Nucleus accumbens (tissue), 56 donors: ENCODE measurements at places on chromosomes 12 and 14.

DNA sequence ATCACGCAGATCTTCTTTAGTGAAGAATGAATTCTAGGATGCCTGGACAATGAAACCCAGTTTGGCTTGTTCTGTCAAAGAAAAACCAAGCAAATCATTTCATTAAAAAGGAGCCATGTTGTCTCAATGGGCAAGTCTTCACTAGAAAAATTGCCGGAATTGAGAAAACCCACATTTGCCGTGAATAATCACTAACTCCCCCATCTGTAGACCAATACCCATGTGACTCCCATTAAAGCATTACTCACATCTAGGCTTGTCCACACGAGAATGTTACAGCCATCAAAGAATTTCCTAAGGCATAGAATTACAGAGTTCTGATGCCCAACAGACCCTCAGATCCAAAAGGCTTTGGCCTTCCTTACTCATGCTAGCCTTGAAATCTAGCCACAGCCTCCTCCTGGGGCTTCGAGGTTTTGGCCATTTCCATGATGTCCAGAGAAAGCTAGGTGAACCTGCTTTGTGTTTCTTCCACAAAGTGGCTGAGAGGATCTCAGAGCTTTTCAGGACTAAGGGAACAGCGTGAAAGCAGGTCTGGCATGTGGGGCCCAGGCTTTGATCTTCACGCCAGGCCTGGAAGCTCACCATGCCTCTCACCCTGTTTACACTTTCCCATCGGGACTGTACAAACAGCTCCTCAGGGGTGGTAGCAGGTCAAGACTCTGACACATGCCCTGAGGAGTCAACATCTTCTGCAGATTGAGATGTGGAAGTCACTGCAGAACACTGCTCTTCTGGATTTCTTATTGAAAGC is 12.1 kb downstream of the SLC7A8 start:
- no peak for DNase-seq

- DNase-seq, result no peak
These were observed 110.6 kb upstream of the AMIGO2 start for GRCh38 chr12:47190271-47190750.

DNA sequence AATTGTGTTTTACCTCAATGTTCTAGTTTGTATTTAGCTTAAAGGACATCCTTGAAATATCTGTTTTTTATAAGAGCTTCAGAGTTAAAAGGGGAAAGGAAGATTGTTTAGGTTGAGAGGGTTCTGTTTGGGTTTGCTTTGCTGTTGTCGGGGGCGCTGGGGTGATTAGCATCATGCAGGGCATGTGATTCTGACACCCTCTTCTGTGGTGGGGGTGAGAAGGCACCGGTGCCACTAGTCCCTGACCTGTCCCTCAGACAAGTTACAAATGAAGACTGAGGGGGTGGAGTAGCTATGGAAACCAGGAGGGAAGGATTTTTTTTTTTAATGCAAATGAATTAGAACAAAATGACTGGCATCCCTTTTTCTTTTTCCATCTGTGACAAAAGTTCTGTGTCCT is 291.3 kb downstream of the RPAP3 start:
- DNase-seq, result no peak

- DNase-seq, result peak; percentile 16
These were observed 42.0 kb upstream of the GPR68 start for GRCh38 chr14:91286530-91286937.

- DNase-seq, result no peak
These were observed 17.2 kb downstream of the PSMC1 start for GRCh38 chr14:90273532-90273931.

DNA sequence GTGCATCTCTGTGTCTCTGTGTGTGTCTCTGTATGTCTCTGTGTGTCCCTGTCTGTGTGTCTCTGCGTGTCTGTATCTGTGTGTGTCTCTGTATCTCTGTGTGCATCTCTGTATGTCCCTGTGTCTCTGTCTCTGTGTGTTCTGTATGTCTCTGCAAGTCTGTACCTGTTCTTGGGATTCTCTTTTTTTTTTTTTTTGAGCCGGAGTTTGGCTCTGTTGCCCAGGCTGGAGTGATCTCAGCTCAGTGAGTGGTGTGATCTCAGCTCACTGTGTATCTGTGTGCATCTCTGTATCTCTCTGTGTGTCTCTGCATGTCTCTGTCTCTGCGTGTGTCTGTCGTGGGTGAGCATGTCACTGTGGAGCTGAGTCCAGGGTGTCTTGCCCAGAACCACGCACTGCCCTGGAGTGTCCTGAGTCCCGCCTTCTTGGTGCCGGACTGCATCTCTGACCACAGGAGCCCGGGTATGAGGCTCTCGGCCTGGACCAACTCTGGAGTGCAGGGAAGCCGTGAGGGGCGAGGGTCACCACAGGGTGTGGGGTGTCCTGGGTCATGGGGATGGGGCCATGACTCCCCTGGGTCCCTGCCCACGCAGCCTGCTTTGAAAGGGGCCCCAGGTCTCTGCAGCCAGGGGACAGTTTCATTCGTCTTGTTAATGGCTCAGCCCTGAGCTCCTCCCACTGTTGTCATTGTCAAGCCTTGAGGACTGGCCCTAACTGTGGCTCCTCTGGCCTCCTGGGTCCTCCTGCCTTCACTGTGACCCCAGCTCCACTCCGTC is 11.8 kb downstream of the MYL2 start:
- DNase-seq, result no peak

- no peak for DNase-seq
These were observed 116.0 kb upstream of the FLRT2 start for GRCh38 chr14:85413836-85414526.

GRCh38 chr12:32343496-32343895 is 55.9 kb upstream of the FGD4 start:
- no peak for DNase-seq

DNA sequence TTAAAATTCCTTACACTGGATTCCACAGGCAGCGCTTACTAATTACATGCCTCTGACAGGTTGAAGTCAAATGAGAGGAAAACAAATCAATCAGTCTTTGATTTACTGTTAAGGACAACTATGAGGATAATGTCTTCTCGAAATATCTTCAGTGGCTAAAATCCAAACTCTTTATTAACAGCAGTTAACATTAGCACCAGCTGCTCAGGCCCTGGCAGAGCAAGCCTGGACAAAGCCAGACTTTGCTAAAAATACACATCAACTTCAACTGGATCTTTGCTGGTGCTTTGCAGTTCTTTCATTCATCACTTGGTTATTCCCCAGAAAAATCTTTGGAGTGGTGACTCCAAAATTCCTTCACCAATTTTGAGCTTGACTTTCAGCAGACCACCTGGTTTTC is 98.7 kb downstream of the HECTD4 start:
- DNase-seq, result no peak

DNA sequence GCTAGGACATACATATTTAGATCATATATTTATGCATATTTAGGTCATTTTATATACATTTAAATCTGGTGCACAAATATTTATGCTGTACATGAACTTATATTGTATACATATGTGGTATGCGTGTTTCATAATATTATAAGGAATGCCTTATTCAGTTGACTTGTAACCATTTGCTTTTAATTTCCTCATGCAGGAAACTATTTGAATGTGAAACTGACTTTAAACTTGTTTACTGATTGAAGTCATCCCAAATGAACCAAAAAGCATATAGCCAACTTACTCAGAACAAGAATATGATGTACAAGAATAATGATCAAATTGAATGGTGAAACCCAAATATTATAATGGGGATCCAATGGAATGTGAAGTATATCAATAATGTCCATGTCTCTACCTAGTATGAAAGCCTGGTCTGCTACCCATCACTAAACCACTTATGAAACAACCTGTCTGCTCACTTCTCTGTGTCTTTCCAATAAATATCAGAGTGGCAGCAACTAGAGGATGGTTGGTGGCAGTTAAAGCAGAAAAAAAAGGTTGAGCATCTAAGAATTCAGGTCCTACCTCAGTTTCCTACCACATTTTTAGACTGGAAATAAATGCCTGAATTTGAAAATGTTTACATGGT is 38.3 kb downstream of the RPS6KA5 start:
- DNase-seq, result no peak

DNA sequence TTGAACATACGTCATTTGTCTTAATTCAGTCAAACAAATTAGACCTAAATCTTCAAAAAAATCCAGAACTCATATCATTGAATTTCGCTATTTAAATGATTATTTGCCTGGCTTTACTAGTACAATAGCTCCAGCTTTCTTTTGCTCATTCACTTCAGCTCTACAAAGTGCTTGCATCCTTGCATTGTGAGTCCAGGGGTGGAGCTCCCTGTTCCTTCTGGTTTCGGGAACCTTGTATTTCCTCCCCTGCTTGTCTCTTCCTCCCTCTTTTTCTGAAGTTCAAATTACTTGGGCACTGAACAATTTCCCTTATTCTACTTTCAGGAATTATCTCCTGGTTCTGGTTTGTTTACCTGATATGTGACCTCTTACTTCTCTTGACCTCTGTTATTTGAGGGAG is 58.1 kb upstream of the KITLG start:
- no peak for DNase-seq

DNA sequence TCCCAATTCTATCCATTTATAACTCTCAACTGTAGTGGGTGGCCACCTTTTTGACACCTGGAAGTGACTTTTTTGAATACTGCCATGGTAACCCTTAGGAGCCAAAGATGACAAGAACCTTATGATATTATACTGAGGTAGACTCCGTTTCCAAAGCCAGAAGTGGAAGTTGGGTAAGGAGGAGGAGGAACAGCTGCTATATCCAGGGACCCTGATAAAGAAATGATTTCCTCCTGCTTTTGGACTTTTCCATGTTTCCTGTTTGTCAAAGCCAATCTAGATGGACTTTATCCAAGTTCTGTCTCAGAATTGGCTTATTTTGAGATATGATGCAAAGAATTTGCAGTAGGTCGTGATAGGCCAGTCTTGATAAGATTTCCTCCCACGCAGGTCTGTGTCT is 14.3 kb downstream of the TRIM9 start:
- DNase-seq, result no peak

DNA sequence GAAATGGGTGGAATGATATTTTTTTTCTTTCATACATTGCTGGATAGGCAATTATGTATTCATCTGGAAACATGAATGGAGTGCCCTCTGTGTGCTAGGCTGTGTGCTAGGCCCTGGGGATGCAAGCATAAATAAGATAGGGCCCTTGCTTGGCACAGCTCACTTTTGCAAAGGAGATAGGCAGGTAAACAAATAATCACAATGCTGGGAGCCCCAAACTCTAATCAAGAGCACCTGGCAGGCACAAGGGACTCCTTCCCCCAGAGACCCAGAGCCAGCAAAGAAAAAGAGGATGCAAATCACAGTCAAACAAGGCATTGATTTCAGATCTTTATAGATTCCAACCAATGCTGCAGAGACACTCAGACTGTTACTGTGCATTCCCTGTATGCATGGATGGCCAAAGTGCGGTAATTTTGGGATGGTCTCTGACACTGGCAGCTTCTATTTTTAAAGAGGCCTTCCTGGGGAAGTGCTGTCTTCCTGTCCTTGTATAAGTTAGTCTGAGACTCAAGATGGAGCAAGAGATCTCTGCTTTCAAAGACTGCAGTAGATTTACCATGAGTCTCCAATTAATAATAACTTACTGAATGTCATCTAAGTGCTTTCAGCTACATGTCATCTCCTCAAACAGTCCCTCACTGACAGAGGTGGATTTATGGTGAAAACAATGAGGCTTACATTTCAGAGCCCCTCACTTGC is 45.1 kb upstream of the CPM start:
- no peak for DNase-seq

GRCh38 chr12:12358528-12358927 is 1.6 kb downstream of the BORCS5 start:
- DNase-seq, result no peak

DNA sequence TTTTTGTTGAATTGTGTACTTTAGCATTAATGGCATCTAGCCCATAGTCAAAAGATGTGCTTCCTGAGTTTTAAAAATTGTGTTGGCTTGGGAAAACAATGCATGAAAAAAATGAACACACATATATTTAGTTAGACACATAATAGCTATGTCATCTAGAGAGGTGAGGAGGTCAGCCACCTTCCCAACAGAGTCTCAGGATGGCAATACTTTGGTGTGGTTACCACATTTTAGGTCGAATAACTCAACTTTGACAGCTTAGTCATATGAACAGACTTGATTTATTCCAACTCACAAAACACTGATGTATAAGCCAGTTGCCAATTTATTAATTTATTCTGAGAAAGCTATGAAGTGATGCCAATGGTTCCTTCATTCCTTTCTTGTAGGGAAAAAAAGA is 114.0 kb downstream of the ETNK1 start:
- no peak for DNase-seq

DNA sequence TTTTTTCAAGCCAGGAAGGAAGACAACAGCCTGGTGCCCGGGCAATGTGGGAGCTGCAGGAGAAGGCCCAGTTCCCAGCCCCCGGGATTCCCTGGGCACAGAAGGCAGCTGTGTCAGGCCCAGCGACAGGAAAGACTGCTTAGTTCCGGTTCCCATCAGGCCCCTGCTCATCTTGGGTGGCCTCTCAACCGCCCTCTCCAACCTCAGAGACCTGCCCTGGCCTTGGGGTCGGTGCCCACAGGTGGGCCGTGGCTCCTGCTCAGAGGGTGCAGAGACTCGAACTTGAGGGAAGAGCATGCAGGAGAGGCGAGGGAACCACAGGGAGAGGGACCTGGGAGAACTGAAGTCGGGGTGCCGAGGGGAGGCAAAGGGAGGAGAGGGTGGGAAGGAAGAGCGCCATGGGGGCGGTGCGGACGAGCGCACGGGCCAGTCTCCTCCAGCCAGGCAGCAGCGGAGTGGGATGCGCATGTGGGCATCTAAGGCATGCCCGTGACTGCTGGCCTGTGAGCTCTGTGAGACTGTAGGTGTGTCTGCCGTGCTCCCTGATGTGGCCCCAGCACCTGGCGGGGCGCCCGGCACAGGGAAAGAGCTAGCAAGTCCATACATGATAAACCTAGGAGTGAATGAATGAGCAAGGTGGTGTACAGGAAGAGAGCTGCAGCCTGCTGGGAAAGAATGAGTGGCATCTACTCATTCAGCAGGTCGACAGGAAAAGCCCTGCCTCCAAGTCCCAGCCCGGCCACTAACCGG is 42.7 kb downstream of the SSH1 start:
- no peak for DNase-seq

DNA sequence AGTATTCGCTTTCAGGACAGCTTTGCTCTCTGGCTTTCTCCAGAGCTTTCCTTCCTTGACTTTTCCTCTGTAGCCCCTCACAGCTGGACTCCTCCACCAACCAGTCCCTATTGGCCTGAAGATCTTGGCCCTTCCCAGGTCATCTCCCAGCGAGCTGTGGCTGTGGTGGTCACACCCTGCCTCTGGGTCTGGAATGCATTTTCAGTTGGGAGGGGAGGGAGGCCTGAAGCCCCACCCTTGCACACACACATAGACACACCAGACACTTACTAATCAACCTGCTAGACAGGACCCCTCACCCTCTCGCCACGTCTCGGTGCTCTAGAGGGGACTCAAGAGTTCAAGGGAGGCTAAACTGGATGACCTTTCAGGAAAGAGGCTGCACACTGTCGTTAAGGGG is 13.9 kb downstream of the JDP2 start:
- DNase-seq, result no peak
